ENCODE measurements at places on chromosomes 12 and 14. TPM values are rescaled to one million over a fixed set of nuclear protein-coding genes. Genes with fewer than 3 reads are reported as not detected.

The ADAM21 gene
- total RNA-seq: 1.7 TPM

The GPRC5D gene
- not detected for total RNA-seq

The GPR162 gene
- total RNA-seq: not detected

The KCNC2 gene
- not detected for total RNA-seq

The NGDN gene
- 26.9 TPM for total RNA-seq

The OR6C6 gene
- not detected for total RNA-seq

DNA sequence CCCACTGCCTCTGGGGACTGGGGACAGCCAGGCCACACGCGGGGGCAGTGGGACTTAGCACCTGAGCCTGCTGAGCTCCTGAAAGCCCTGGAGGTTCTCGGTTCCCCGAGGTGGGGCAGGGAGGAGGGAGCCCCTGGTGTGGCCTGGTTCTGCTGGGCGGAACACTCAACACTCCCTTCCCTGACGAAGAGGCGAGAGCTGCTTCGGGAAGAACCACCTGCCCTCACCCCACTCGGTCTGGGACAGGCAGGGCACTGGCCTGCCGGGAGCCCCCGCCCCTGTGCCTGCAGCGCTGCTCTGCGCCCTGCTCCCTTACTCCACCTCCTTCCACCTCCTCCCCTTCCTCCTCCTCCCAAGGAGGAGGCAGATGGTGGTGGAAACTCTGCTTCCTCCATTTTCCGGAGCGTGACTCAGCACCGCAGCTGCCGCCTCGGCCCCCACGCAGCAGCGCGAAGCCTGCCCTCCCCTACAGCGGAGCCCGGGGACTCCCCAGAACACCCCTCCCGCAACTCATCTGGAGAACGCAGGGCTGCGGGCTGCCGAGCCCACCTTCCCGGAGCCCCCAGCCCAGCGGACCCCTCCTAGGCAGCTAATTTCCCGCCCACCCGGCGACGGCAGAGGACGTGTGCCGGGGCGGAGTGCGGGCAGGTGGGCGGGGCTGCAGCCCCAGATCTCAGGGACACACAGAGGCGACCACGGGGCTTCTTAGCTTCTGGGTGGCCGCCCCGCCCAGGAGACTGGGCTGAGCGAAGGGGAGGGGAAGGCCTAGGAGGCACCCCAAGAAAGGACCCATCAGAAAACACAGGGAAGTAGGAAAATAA, 11.7 kb upstream of the INF2 start:
- DNase-seq: peak; percentile 60

GRCh38 chr14:96260341-96260821, 4.4 kb downstream of the BDKRB1 start:
- no peak for DNase-seq

DNA sequence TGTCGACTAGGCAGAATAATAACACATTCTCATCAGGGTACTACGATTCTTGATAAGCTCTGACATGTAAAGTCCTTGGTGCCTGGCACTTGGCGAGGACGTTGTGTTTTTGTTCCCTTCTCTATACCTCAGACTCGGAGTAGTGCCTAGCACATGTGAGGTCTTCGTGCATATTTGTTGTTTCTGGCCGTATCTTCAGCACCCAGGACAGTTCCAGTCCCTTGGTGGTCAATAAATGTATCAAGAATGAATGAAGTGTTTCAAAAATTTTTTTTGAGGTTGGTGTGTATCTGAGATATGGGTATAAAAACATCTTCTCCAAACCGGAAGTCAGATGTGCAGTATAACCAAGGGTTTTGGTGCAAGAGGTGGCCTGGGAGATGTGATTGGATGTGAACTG, 198.2 kb downstream of the AACS start:
- DNase-seq: no peak

- DNase-seq: peak; percentile 26
Measured at GRCh38 chr12:107760207-107760808, 629 bp downstream of the PRDM4 start.

DNA sequence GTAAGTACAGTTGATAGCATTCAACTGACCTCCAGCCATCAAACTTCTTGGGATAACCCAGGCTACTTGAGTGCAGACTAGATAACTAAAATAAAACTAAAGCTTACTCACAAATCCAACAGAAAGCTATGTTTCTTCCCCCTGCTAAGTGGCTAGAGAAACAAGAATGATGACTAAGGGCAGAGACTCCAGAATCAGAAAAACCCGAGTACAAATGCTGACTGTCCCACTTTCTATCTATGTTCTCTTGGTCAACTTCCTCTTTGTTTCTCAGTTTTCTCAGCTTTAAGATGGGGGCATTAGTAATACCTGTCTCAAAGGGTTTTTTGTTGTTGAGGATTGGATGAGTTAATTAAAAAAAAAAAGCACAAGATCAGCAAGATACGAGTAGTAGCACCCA, 6.1 kb upstream of the NUAK1 start:
- no peak for DNase-seq

DNA sequence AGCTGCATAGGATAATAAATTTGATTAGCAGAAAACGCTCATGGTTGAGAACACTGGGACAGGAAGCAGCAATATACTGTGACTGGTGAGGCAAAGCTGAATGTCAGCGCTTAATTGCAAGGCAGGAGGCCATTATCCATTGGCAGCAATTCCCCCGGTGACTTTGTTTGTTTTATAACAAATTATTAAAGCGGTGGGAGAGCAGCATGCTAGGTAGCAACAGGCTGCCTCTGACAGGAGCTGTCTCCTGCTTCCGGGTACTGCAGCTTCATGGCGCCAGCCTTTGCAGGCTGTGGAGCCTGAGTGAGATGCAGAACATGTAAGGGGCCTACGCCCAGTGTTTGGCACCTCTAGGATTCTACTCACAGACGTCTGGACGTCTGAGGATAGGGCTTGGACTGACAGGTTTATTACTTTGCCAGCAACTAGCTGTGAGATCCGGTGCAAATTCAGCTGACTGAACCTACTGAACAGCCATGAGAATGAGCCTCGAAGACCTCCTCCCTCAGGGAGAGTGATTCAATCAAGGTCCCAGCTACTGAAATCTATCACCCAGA, 82.1 kb upstream of the SSTR1 start:
- no peak for DNase-seq

GRCh38 chr14:60968671-60969070, 12.2 kb downstream of the TRMT5 start:
- no peak for DNase-seq

DNA sequence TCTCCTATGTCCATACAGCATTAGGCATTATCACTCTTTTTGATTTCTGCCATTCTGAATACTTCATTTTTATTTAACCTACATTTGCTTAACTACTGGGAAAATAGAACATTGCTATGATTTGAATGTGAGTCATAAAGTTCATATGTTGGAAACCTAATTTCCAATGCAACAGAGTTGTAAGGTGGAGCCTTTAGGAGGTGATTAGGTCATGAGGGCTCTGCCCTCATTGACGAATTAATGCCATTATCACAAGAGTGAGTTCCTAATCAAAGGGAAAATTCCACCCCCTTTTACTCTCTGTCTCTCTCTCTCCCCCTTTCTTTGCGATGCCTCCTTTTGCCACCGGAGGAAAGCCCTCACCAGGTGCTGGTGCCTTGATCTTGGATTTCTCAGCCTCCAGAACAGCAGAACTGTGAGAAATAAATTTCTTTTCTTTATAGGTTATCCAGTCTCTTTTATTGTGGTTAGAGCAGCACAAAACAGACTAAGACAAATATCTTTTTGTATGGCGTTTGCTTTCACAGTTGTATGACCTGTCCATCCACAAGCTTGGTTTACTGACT, 180.1 kb upstream of the ARID2 start:
- no peak for DNase-seq

DNA sequence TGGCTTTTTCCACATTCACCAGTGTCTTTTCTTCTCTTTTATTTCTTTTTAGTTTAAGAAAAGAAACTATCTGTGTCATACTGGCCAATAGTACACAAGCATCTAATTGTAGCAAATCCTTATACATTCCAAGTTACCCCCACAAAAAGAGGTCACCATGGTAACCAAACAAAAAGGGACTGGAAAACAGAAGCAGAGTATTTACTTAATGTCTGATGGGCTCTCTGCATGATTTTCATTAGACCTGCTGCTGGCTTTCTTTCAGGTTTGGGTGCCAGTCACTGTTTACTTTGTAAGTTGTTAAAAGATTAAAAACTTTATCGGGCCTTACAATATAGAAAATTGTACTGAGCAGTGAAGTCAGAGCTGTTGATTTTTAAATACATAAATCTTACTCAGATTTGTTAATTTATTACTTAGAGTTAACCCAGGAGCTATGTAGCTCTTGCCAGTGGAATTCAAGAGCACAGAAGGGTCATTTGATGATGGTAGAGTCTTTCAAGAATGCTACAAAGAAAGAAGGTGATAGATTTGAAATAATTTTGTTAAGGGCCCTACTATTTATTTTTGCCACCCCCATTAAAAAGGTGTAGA, 123.9 kb downstream of the BRMS1L start:
- DNase-seq: no peak

- no peak for DNase-seq
Measured at GRCh38 chr12:109720857-109721189, 7.2 kb downstream of the FAM222A start.

DNA sequence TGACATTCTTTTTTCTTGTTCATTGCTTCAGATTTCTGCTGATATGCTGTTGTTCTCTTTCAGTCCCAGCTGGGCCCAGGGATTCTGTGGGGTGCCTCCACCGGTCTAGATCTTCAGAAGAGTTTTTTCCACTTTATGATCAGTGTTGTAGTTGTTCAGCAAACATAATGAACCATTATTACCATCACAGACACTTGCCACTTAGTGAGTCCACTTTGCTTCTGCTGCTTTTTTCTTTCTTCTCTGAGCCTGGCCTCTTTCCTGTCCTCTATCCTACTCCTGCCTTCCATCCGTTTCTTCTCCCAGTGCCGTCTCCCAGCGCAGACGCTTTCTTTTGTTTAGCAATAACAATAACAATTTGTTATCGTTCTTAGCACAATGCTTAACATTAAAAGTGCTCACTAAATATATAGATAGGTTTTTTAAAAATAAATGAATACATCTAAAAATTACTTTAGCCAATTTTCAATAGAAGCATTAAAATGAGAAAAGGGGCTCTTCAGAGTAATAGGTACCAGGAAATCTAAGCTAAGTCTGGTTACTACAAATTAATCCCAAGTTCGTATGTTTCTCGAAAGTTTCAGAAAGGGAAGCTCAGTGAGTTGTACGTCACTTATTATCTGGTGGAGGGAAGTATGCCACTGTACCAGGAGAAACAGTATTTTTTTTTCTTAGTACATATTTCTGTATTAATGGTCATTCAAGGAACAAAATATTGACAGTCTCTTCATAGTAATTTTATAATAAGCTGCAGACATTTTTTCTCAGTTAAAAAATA, 98.2 kb downstream of the SRGAP1 start:
- DNase-seq: no peak

DNA sequence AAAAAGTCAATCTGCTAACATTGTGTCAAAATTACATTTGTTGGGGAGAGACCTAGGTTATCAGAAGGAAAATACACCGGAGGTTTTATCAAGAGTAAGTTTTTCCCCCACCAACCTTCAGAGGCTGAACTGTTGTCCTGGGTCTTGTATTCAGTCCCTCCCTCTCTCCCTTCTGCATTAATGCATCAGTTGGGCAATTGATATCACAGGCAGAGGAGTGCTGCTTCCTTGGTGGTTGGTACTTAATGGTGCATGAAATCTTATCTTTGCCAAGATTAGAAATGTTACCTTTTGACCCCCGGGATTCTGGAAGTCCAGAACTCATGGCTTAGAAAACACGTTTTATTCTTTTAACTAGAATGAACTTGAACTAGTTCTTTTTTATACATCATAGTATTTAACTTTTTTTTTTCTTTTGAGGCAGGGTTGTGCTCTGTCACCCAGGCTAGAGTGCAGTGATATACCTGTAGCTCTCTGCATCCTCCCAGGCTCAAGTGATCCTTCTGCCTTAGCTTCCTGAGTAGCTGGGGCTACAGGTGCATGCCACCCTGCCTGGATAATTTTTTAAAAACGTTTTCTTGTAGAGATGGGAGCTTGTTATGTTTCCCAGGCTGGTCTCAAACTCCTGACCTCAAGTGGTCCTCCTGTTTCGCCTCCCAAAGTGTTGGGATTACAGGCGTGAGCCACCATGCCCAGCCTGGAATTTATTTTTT, 4.9 kb downstream of the PCBP2 start:
- no peak for DNase-seq

DNA sequence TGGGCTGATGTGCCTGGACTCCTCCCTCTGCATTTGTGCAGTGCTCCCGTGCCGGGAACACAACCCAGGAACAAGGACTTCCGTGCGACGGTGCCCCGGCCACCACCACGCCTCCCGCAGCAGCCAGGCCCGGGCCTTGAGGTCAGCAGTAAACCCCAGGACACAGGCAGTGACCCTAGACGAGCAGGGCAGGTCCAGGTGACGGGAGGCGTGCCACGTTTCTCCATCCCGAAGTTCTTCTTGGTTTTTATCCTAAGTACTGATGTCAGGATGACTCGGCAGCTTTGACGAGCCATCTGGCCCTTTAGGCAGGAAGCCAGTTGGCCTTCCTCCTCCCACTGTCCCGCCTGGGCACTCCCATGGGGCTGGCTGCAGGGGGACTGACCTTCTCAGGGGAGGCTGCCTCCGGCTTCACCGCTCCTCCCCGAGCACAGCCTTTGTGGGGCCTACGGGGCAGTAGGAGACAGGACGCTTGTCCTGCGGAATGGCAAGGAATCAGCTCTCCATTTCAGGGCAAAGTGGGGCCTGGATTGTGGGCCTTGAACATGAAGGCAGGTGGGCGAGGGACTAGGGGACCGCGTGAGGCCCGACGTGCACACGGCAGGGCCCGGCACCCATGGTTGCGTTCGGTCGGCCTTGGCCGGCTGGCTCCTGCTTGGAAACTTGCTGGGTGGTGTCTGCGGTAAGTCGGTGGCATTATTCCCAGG, 94.1 kb downstream of the FBXL14 start:
- DNase-seq: peak; percentile 80

DNA sequence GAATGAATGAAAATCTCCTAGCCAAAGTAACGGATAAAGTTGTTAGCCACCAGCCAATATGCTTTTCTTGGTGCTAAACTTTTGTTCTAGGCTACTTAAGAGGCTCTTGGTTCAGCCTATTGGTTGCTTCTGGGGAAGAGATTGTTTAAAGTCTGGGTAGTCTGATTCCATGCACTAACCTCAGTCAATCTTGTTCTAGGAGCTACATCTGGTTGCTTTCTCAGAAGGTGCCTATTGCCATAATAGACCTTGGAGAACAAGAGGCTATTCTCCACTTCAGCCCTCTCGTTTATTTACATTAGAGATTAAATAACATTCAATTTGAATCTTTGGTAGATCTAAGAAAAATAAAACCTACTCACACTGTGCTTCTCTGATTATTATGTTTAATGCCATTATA, 40.8 kb upstream of the OTOGL start:
- DNase-seq: no peak

Data from MG63 (cell line).